ENCODE measurements at places on chromosomes 6 and 20. TPM values are rescaled to one million over a fixed set of nuclear protein-coding genes. Genes with fewer than 3 reads are reported as not detected.

TULP1 gene
- not detected for total RNA-seq

- ATAC-seq: no peak
These were observed 86.4 kb downstream of the SHLD1 start for GRCh38 chr20:5836569-5836968.

- ATAC-seq: no peak
These were observed 310.0 kb downstream of the ZNF217 start for GRCh38 chr20:53283597-53283996.

RBBP8NL gene
- total RNA-seq: not detected

UBE2C gene
- 209 TPM for total RNA-seq

PACRG gene
- not detected for total RNA-seq

GRCh38 chr20:33915726-33916331 is 77.9 kb upstream of the RALY start:
- peak; percentile 75 for ATAC-seq

HRH3 gene
- not detected for total RNA-seq

L3MBTL1 gene
- 6.1 TPM for total RNA-seq

GRCh38 chr20:62837790-62838127 is 20.9 kb downstream of the COL9A3 start:
- no peak for ATAC-seq

- ATAC-seq: peak; percentile 93
These were observed 90.1 kb upstream of the PREP start for GRCh38 chr6:105492706-105493673.

GSTA3 gene
- not detected for total RNA-seq

GRCh38 chr6:52499026-52499425 is 77.8 kb downstream of the TRAM2 start:
- ATAC-seq: no peak

DNA sequence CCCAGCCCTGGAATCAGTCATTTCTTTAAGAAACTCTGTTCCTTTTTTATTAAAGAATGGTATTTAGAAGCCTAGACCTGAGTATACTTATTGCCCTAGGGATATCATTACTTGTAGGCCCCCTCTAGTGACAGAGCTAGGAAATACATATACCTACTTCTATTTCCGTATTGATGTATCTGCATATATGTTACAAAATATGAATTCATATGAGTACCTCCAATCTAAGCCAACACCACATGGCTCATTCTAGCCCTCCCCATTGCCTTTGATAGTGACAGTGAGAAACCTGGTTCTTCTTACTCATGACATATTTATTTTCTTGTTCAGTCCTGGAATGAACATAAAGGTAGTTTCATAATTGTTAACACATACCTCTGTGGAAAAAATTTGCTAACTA is 137.2 kb downstream of the FARS2 start:
- peak; percentile 99 for ATAC-seq

- no peak for ATAC-seq
These were observed 839.5 kb upstream of the FLRT3 start for GRCh38 chr20:15176929-15177328.

GRCh38 chr6:150119173-150119572 is 23.7 kb upstream of the PPP1R14C start:
- ATAC-seq: no peak

GRCh38 chr20:47273591-47274235 is 82.8 kb downstream of the ZMYND8 start:
- peak; percentile 9 for ATAC-seq

GRCh38 chr6:98137391-98137790 is 697.0 kb upstream of the POU3F2 start:
- no peak for ATAC-seq

- ATAC-seq: no peak
These were observed 145.1 kb downstream of the CLIC5 start for GRCh38 chr6:45870531-45870930.

PGBD1 gene
- 0.76 TPM for total RNA-seq

AGER gene
- total RNA-seq: 19.3 TPM

DNA sequence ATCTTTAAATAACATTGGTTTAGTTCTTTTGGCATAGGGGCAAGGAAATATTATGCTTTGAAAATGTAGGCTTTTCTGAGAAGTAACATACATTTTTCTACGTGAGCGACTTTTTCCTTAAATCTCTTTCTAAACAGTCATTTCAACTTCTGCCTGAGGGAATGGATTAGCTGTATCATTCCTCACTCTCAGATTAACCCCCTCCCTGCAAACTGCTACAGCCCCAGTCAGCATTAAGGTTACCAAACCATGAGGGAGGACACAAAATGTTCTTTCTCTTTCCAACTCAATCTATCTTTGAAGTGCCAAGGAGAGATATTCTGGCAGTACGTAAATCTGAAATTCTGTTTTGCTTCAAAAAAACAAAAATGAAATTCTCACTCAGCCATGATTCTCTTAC is 231.3 kb upstream of the FLRT3 start:
- no peak for ATAC-seq

TNF gene
- 69.5 TPM for total RNA-seq

SEMG1 gene
- not detected for total RNA-seq

DNA sequence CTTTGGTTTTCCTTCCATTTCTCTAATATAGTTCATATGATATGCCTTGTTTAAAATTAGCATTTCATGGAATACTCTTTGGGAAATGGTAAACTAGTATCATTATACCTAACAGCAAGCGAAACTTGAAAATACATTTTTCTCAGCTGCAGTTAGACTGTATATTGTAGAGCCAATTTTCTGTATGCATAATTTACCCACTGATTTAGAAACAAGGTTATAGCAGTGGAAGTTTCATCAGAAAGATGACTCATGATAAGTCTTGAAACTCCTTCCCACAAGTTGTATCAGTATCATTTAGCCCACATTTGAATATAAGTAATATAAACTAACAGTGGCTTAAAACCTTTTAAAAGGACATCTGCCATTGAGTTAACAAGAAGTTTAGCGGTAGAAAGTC is 164.8 kb upstream of the BMP5 start:
- ATAC-seq: no peak

GRCh38 chr6:167568407-167569024 is 243.6 kb downstream of the TTLL2 start:
- ATAC-seq: no peak

METTL24 gene
- total RNA-seq: not detected

GRCh38 chr20:24819331-24819965 is 129.6 kb upstream of the CST7 start:
- ATAC-seq: no peak

GRCh38 chr6:6717953-6718352 is 129.4 kb downstream of the LY86 start:
- ATAC-seq: peak; percentile 29

GRCh38 chr20:7516621-7517111 is 423.6 kb downstream of the HAO1 start:
- ATAC-seq: no peak

- peak; percentile 43 for ATAC-seq
These were observed 9.2 kb downstream of the DTNBP1 start for GRCh38 chr6:15653581-15653980.

- no peak for ATAC-seq
These were observed 301.1 kb upstream of the QKI start for GRCh38 chr6:163113358-163113962.

HECA gene
- 85.7 TPM for total RNA-seq

DNA sequence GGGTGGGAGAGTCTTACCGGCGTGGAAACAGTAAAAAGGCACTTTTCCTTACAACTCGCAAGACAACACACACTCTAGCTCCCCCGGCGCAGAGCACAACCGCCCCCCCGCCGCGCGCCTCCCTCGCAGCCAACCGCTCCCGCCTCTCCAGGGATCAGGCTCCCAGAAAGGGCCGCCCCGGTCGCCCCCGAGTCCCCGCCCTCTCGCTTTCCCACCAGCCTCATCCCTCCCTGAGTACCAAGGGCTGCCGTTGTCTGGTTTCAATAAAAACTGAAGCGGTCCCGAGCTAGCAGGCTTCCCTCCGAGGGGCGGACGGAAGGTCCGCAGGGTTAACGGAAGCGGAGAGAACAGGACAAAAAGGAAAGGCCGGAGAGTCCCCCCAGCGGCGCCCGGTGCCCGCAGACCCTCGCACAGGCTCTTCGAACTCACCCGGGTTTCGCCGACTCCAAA is 804 bp downstream of the ELOVL5 start:
- peak; percentile 41 for ATAC-seq

MCHR2 gene
- total RNA-seq: not detected

GRCh38 chr6:49264496-49264895 is 198.6 kb downstream of the MMUT start:
- no peak for ATAC-seq

DNA sequence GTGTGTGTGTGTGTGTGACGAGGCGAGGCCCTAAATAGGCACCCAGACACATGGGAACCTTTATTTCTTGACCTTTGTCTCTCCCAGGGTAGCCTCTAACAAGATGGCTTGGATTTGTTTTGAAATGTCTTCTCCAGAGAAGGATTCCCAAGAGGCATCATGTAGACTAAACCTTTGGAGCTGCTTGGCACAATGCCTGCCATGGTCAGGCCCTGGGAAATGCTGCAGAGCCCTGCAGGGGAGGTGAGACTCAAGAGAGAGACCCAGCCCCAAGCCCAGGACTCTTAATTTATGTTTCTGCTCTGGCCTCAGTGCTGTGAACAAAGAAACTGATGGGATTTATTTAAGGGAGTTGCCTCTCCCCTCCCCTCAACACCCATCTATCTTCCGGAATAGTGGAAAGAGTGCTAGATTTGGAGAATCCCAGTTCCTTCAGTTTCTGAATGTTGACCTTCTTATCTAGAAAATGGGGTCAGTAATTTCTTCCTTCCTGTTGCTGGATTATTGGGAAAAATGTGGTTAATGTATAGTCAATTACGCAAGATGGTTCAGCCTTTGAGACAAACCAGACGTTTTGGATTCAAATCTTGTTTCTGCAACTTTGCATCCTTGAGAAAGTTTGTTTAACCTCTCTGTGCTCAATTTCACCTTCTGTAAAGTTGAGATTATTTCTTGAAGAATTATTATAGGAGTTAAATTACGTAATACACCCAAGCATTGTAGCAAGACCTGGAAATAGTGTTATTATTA is 434.8 kb downstream of the MAFB start:
- ATAC-seq: no peak

DNA sequence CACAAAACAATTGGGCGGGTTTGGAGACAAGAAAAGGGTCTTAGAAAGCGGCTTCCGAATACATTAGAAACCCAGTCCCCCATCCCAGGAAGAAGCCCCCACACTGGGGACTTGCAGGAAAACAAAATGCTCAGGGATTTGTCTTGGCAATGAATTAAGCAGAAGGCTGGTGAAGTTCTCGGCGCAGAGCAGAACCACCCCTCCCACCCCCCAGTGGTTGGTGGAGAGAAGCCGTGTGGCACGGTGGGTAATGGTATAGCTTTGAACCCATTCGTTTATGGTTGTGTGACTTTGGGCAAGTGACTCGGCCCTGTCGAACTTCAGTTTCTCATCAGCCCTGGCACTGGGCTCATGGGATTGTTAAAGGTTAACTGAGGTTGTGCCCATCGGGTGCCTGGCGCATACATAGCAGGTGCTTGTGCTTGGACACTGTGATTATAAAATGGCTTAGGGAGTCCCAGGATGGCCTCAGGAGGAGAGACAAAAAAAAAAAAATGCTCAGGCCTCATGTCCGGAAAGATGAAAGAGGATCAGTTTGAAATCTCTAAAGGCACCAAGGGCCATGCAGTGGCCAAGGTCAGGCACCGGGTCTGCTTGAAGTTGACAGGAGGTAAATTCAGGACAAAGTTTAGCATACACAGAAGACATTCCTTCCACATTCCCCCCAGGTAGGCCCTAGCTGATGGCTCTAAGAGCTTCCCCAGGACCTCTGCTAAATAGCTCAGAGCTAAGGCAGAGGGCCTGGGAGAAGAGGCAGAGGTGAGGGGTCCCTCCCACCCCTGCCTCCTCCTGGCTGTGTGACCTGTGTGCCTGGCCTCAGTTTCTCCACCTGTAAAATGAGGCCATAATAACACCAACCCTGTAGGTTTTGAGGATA is 120.1 kb upstream of the PTPN1 start:
- ATAC-seq: no peak

- no peak for ATAC-seq
These were observed 43.5 kb upstream of the TINAG start for GRCh38 chr6:54264581-54265272.

SPTLC3 gene
- not detected for total RNA-seq

DNA sequence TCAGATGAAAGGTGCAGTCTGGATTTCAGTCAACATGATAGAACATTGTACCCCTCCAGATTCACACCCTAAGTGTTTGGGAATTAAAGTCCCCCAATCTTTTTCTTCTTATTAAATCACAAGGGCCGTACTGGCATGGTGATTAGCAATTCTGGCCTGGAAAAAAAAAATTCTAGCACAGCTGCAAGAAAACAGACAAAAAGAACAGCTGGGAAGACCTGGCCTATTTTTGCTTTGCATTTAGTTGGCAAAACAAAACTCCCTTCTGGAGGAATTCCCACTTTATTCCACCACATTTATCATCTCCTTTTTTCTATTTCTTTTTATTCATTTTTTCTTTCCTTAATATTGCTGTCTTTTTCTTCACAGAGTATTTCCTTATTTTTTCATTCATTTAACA is 39.8 kb upstream of the AKAP12 start:
- no peak for ATAC-seq

GRCh38 chr20:19887556-19888268 is 129.4 kb upstream of the NAA20 start:
- no peak for ATAC-seq

- no peak for ATAC-seq
These were observed 163.7 kb downstream of the DLL1 start for GRCh38 chr6:170127151-170127550.

SLC22A7 gene
- total RNA-seq: not detected

GRCh38 chr6:2497922-2498623 is 252.6 kb downstream of the MYLK4 start:
- no peak for ATAC-seq

GRCh38 chr6:104597541-104598050 is 262.1 kb downstream of the HACE1 start:
- ATAC-seq: no peak

- ATAC-seq: peak; percentile 86
These were observed 57.7 kb downstream of the DHX35 start for GRCh38 chr20:39019805-39020325.

DNA sequence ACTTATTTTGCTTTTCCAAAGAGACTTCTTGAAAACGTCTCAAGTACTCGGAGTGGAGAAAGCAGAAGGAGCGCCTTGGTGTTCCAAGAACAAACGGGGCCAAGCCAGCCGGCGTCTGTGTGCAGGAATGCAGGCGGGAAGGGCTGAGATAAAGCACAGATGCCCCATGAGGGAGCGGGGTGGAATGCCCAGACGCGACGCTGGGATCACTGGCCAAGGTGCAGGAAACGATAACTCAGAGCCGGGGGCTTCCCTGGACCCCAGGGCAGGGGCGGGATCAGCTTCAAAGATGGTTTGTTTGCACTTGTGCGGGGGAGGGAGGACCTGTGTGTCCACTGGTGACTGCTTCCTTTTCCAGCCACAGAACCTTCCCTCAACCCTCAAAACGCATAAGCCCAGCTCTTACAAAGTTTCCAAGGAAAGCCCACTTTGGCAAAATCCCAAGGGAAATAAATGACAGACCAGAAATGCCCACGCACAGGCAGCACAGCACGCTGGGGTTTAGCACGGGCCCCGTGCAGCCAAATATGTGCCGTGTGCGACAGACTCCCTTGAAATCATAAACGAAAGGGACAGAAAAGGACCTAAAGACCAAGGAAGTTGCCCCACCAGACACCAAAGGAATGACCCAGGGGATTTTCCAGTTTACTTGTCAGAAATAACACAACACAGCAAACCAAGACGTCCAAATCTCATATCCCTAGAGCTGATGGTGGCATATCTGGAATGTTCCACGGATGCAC is 113.9 kb downstream of the NFATC2 start:
- no peak for ATAC-seq

POPDC3 gene
- 0.24 TPM for total RNA-seq

Data from activated T-helper 17 cell treated with anti-CD3 and anti-CD28 coated beads, Interleukin-2, amount 50 U/mL, for 72 hours (primary cell).